ENCODE measurements at places on chromosomes 6 and 20.

GRCh38 chr20:11302436-11302835 lies 615.3 kb upstream of the BTBD3 start:
- no peak for DNase-seq

DNA sequence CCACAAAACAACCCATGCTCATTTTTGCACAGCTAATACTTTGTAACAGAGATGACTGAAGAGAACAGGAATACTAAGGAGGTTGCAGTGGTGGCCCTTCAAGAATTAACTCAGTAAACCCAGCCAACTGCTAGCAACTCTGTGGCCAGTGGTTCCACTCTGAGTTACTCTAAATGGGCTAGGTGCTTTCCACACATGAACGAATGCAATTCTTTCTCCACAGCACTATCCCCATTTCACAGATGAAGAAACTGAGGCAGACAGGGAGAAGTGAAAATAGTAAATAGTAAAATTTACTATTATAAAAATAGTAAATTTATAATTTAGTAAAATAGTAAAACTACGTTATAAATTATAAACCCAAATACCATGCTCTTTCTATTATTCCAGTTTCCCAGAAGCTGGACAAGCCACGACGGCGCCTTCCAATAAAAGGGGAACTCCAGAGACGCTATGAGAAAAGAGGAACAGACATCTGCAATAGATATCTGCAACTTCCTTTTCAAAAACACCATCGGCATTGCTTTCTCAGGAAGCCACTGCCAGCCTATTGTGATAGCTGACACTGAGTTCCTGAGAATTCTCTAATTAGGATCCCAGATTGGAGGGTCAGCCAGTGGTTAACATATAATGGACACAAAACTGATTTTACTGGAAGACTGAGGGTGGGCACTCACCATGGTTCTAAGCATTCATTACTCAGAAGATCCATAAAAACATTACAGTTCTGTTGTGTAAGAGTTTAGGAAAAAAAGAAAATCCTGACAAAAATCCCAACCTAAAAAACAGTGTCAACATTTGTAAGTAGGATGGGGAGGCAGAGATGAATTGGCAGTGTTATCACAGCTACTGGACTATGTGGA lies 16.2 kb downstream of the FKBP1A start:
- no peak for DNase-seq

- peak; percentile 81 for DNase-seq
Observed at GRCh38 chr6:44655412-44656342, 268.2 kb downstream of the CDC5L start.

- DNase-seq = no peak
Observed at GRCh38 chr6:89649682-89650081, 11.1 kb upstream of the LYRM2 start.

- peak; percentile 73 for DNase-seq
Observed at GRCh38 chr6:1604158-1605003, 5.3 kb upstream of the FOXC1 start.

- no peak for DNase-seq
Observed at GRCh38 chr6:164066766-164067165, 652.2 kb downstream of the QKI start.

DNA sequence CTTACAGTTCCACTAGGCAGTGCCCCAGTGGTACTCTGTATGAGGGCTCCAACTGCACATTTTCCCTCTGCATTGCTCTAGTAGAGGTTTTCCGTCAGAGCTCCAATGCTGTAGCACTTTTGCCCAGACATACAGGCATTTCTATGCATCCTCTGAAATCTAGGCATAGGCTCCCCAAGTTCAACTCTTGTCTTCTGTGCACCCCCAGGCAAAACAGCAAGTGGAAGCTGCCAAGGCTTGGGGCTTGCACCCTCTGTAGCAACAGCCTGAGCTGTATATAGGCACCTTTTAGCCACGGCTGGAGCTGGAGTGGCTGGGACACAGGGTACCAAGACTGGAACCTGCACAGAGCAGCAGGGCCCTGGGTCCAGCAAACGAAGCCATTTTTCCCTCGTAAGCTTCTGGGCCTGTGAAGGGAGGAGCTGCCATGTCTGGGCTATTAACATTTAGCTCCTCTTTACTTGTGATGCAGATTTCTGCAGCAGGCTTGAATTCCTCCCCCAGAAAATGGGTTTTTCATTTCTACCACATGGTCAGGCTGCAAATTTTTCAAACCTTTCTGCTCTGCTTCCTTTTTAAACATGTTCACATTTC lies 596.2 kb upstream of the ADGRB3 start:
- DNase-seq = no peak

- peak; percentile 2 for DNase-seq
Observed at GRCh38 chr6:280775-281468, 11.4 kb upstream of the DUSP22 start.

- no peak for DNase-seq
Observed at GRCh38 chr6:53284901-53285300, 63.8 kb downstream of the ELOVL5 start.

GRCh38 chr6:169862043-169862891 lies 110.8 kb downstream of the ERMARD start:
- DNase-seq = no peak

GRCh38 chr20:16864963-16865362 lies 116.8 kb downstream of the OTOR start:
- no peak for DNase-seq

GRCh38 chr6:22880686-22881433 lies 311.5 kb downstream of the HDGFL1 start:
- no peak for DNase-seq

DNA sequence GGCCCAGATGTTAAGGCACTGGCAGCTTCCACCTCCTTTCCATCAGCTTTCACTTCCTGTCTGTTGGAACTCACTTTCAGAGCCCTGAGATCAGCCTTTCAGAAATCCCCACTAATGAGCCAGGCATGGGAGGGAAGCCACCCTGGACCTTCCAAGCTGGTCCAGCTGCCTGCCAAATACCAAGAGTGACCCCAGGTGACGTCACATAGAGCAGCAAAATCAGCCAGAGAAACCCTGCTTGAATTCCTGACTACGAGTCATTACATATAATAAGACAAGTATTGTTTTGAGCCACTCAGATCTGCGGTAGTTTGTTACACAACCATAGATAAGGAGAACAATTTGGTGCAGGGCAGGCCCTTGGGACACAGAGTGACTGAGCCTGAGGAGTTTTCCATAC lies 556.0 kb upstream of the JAG1 start:
- DNase-seq = no peak

DNA sequence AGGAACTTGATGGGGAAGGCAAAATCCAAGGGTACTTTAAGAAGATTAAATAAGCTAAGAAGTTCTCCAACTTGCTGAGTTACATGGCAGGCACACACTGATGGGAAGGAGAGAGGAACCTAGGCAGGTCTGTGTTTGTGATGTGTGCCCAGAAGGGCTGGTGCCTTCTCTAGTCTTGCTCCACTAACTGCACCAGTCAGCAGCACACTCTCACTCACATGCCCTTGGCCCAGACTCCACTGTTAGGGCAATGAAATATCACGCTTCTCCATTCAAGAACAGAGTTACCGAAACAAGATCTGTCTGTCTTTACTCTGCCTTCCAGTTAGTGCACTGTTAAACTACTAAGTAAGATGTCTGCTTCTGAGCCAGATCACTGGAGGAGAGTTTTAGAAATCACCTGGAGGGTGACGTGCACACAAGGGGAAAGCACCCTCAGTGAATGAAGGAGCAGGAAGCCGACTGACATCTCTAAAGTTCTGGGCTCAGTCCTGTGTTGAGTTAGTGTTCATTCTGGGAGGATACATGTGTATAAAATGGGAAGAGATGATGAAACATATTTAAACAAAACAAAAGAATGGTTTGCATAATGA lies 251.1 kb downstream of the FOXC1 start:
- DNase-seq = no peak

GRCh38 chr6:128836761-128837160 lies 46.2 kb upstream of the LAMA2 start:
- DNase-seq = no peak

DNA sequence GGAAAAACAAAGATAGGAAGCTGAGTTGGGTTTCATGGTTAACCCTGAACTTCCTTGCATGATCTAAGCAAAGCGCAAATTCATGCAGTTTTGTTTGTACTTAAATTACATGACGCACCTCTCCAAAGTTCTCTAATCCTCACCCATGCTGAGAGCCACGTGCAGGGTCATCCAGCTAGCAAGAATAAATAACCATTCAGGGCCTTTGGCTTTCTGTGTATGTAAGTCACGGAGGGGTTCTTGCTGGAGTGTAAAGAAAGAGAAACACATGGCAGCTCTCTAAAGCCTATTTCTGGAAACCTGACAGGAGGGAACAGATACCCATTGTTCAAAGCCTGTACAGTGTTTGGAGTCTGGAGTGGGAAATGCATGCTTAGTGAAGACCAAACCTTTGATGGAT lies 171.7 kb upstream of the CCN2 start:
- DNase-seq = no peak

- DNase-seq = no peak
Observed at GRCh38 chr6:62707156-62707555, 421.1 kb upstream of the KHDRBS2 start.

DNA sequence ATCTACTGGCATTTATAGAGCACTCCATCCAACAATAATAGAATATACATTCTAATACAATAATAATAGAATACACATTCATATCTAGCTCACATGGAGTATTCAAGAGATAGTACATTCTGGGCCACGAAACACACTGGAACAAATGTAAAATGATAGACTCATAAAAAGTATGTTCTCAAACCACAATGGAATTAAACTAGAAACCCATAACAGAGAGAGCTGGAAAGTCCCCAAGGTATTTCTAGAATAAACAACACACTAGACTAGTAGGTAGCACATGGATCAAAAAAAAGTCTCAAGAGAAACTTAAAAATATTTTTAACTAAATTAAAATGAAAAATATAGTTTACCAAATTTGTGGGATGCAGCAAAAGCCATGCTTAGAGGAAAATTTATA lies 9.1 kb upstream of the TP53TG5 start:
- no peak for DNase-seq

DNA sequence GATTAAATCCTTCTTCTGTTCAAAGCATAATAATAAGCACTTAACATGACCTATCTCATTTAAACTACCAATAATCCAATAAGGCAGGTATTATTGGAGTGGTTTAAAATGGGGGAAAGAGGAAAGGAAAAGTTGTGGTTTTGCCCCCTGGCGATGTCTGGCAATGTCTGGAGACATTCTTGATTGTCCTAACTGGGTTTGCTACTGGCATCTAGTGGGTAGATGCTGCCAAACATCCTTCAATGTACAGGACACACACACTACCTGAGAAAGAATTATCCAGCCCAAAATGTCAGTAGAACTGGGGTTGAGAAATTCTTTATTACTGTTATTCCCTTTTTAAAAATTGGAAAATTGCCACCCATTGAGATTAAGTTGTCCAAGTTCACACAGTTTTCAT lies 25.2 kb upstream of the SRSF6 start:
- DNase-seq = no peak

DNA sequence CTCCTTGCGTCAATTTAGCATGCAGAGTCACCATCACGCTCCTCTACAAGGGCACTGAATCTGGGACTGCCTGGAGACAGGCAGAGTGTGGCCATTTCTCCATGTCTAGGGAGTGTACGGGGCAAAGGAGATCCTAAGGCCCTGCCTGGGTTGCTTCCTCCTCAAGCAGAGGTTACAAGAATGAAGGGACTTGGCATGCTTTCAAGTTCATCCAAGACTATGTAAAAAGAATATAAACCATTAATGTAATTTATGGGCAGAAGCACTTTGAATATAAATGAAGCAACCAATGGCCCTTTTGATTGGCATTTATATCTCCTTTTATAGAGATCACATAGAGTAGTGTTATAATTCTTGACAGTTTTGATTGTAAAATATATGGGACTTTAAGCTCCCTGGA lies 137.5 kb downstream of the BTBD3 start:
- DNase-seq = no peak

DNA sequence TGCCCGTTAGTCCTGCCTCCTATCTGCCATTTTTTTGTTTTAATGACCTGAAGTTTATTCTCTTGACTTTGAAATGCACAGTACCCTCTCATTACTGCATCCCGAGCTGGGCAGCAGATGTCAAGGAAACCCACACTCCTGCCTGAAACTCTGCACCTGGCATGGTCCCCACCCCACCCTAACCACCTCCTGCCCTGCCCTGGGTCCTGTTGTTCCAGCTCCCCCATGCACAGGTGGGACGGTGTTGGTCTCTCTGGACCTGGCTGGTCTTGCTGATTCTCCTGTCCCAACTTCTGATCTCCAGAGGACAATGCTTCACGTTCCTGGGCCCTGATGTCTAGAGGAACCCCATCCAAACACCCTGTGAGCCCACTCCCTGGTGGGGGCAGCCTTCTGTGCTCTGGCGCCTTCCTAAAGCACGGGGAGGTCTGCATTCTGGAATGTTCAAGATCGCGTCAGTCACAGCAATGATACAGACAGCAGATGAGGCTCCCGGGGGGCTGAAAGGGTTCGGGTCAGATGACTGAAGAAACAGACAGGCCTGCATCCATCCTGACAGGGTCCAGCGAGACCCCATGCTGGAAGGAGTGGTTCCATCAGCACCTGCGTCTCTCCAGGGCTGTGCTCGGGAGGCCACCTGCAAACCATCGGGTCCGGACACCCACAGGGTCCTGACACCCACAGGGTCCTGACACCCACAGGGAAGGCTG lies 73.6 kb downstream of the ERMARD start:
- no peak for DNase-seq

- DNase-seq = no peak
Observed at GRCh38 chr6:134902074-134902861, 47.6 kb downstream of the ALDH8A1 start.

DNA sequence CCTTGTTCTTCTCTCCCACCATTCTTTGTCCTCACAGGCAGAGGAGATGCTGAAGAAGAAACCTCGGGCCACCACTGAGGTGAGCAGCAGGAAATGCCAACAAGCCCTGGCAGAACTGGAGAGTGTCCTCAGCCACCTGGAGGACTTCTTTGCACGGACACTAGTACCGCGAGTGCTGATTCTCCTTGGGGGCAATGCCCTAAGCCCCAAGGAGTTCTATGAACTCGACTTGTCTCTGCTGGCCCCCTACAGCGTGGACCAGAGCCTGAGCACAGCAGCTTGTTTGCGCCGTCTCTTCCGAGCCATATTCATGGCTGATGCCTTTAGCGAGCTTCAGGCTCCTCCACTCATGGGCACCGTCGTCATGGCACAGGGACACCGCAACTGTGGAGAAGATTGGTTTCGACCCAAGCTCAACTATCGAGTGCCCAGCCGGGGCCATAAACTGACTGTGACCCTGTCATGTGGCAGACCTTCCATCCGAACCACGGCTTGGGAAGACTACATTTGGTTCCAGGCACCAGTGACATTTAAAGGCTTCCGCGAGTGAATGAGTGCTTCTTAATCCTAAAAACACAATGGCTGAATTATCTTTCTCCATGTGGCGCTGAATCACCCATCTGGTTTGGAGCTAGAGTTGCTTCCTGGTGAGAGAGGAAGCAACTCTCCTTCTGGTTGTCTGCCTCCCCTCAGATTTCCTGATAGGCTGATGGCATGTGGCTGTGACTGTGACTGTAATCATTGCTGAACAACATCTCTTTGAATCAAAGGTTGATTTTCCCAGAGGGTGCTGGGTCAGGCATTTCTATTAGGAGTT lies 4.6 kb downstream of the MAD2L1BP start:
- DNase-seq = no peak
